ENCODE measurements at places on chromosomes 16 and 17. TPM values are rescaled to one million over a fixed set of nuclear protein-coding genes. Genes with fewer than 3 reads are reported as not detected.

DNA sequence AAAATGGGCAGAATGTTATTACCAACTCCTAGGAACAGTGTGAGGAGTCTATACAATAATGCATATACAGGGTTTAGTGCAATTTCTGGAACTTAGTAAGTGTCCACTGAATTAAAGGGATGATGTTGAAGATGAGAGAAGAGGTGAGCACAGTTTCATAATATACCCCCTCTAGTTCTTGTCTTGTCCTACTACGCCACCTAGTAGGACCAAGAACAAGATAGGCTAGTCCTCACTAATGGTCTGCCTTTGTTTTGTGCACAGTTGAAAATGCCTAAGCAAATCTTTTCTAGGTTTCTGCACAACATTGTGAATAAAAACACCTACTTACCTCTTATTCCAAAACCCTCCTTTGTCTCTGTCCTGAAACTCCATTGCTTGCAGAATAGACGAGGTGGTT is 670.2 kb downstream of the CDH8 start:
- H3K4me3 ChIP-seq, result no peak overlapping the region
- no peaks in the 10 kb centered on the region for H3K4me1 ChIP-seq
- peak; percentile 5 for DNase-seq
- H3K27me3 ChIP-seq, result no peaks in the 10 kb centered on the region
- H3K36me3 ChIP-seq, result no peaks in the 10 kb centered on the region
- no peak overlapping the region for H3K27ac ChIP-seq

GRCh38 chr17:81082177-81083073 is 47.5 kb downstream of the BAIAP2 start:
- no peaks in the 10 kb centered on the region for H3K36me3 ChIP-seq
- no peaks in the 10 kb centered on the region for H3K4me1 ChIP-seq
- no peak for DNase-seq
- no peak overlapping the region for H3K27ac ChIP-seq

GRCh38 chr16:70778901-70779309 is 22.1 kb downstream of the VAC14 start:
- peak overlapping the region; percentile 93 for H3K27ac ChIP-seq
- H3K4me1 ChIP-seq, result no peaks in the 10 kb centered on the region
- no peaks in the 10 kb centered on the region for H3K27me3 ChIP-seq
- peaks cover 13% of the 10 kb centered on the region for H3K36me3 ChIP-seq

DNA sequence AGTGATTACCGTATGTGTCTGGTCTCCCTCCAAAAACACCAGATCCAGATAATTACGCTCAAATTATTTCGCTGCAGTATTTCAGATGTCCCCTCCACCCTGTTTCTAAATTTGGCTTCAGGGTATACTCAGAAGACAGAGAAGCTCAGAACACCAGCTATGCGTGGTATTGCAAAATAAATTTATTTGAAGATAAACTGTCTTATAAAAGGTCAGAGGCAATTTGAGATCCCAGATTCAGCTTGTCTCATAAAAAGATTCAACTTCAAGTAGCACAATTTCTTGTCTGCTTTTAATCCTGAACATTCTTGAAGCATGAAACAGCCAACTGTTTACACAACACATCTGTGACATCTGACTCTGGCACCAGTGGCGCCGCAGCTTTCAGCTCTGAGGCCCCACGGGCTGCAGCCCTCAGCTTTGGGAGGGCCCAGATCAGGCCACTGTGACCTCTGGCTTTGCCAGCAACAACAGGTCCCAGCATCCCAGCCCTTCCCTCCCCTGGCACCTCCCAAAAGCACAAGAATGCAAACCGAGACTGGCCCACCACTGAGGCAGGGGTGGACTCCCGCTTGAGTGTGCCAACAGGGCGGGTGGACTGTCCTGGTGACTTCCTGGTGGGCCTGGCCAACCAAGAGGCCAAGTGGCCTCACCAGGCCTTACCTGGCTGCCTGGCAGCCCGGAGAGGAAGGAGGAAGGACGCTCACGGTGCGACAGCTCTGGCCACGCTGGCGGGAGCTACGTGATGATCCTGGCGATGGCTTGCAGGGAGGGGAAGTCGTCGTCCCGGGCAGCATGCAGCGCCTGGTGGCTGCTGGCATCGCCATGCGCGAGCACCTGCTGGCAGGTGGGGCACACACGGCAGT is 8.0 kb downstream of the SYNGR3 start:
- H3K4me3 ChIP-seq, result no peak overlapping the region
- DNase-seq, result no peak
- no peaks in the 10 kb centered on the region for H3K27me3 ChIP-seq
- H3K27ac ChIP-seq, result no peak overlapping the region

DNA sequence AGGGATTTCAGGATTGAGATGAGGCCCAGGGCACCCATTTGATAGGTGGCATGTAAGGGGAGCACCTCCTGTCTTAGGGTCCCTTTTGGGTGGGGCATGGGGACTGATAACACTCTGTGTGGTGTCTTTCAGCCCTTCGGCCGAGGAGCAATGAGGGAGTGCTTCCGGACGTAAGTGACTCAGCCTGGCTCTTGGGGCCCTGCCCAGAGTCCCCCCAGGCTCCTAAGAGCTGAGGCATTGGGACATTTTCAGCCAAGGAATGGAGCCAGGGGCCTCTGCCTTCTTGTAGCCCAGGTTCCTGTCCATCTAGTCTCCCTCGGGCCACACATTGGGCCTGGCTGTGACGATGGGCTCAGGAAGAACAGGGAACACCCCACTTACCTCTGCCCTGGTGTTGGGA is 44.4 kb downstream of the EEF2K start:
- H3K27ac ChIP-seq, result no peak overlapping the region
- H3K36me3 ChIP-seq, result peaks cover 5% of the 10 kb centered on the region
- no peak overlapping the region for H3K4me3 ChIP-seq
- H3K27me3 ChIP-seq, result no peaks in the 10 kb centered on the region

DNA sequence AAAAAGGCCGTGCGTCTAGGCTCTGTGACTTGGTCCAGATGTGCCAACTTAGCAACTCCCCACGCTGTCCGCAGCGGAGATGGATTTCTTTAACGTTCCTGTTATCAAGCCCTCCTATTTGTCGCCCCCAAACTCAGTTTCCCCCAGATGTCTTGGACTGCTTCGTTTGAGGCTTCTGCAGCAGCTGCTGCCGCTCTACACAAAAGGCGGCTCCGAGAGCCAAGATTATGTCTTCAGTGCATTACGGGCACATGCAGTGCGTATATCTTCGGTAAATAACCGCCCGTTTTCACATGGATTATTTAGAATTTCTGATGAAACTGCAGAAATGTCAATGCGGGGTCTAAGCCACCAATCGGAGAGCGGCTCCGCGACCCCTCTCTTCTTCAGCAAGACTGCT is 240.6 kb upstream of the ZFHX3 start:
- no peak overlapping the region for H3K4me3 ChIP-seq
- no peaks in the 10 kb centered on the region for H3K27me3 ChIP-seq
- H3K4me1 ChIP-seq, result no peaks in the 10 kb centered on the region
- no peaks in the 10 kb centered on the region for H3K36me3 ChIP-seq
- H3K27ac ChIP-seq, result no peak overlapping the region
- no peak for DNase-seq

- DNase-seq, result peak; percentile 83
- no peak overlapping the region for H3K4me3 ChIP-seq
- peak overlapping the region; percentile 60 for H3K27ac ChIP-seq
- no peaks in the 10 kb centered on the region for H3K27me3 ChIP-seq
- no peaks in the 10 kb centered on the region for H3K36me3 ChIP-seq
These were observed 114.9 kb downstream of the PRKCA start for GRCh38 chr17:66417300-66417719.

- no peaks in the 10 kb centered on the region for H3K27me3 ChIP-seq
- H3K36me3 ChIP-seq, result no peaks in the 10 kb centered on the region
- no peak overlapping the region for H3K4me3 ChIP-seq
- no peak overlapping the region for H3K27ac ChIP-seq
These were observed 5.5 kb downstream of the SPNS2 start for GRCh38 chr17:4504188-4504587.

DNA sequence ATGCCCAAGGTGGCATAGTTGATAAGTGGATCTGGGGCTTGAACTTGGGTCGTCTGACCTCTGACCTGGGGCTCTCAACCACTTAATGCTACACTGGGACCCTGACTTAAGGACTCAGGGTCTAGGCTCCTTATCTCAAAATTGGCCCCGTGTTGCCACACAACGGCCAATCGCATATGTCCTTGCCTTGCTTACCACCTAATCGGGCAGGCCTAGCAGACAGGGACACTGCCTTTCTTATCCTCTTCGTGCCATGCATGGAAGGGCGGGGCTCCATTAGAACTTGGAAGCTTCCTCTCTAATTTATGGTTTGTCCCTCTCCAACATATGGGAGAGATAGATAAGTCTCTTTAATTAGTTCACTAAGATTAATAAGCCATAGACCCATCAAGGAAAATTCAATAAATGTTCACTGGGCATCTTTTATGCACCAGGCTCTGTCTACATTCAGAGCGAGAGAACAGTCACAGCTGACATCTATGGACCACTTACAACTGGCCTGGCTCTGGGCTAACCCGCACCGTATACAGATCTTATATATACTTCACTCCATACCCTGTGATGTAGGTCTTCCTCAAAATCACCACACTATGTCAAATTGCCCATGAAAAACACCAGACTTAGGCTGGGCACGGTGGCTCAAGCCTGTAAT is 35.1 kb downstream of the CDH1 start:
- peaks cover 3% of the 10 kb centered on the region for H3K36me3 ChIP-seq
- no peak for DNase-seq
- H3K27ac ChIP-seq, result no peak overlapping the region
- H3K4me3 ChIP-seq, result no peak overlapping the region
- no peaks in the 10 kb centered on the region for H3K27me3 ChIP-seq
- H3K4me1 ChIP-seq, result 0 out of 2 replicates have a peak, but pooled peaks cover 7% of the 10 kb centered on the region

- H3K27ac ChIP-seq, result no peak overlapping the region
- H3K27me3 ChIP-seq, result peaks cover 2% of the 10 kb centered on the region
- no peak overlapping the region for H3K4me3 ChIP-seq
- no peak for DNase-seq
These were observed 562.2 kb upstream of the ZFHX3 start for GRCh38 chr16:73610160-73610559.

GRCh38 chr17:78853926-78854394 is 13.3 kb upstream of the USP36 start:
- H3K27ac ChIP-seq, result no peak overlapping the region
- no peaks in the 10 kb centered on the region for H3K27me3 ChIP-seq
- peaks cover 3% of the 10 kb centered on the region for H3K4me1 ChIP-seq
- no peak for DNase-seq

DNA sequence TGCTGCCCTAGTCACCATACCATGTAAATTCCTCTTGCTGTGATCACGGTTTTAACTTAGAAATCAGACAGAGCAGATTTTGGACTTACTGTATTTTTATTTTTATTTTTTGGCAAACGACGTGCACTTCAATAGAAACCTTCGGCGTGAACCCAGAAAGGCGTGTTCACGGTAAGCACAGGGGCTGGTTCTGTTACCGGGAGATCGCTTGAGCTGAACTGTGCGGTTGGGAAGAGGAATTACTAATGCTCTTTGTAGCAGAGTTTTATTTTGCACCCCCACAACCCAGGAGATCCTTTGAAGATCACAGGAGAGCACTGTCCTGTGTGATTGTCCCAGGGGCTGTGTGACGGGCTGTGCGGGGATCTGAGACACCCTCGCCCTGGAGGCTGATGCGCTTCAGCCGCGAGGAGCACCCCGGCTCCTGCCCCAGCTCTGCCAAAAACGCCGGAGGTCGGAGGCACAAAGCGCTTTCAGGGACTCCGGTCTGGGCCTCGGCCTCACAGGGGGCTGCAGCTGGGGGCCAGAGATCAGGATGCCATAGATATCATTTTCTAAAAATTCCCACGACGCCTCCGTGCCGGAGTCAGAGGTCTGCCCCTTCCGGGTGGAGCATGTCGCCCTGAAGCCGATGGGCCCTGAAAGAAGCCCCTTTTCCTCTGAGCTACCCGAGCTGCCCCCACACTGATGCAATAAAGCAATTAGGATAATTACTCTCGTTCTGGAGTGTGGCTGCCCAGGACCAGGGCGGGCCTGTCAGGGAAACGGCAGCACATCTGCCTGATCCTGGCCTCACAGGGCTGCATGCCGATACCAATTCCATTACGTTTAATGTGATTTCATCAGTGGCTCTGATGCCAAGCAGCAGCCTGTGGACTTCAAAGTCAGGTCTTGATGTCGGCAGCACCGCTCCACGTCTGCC is 71.8 kb downstream of the LMF1 start:
- no peak overlapping the region for H3K4me3 ChIP-seq
- DNase-seq, result no peak
- H3K27ac ChIP-seq, result no peak overlapping the region
- H3K36me3 ChIP-seq, result no peaks in the 10 kb centered on the region
- no peaks in the 10 kb centered on the region for H3K27me3 ChIP-seq
- H3K4me1 ChIP-seq, result no peaks in the 10 kb centered on the region

GRCh38 chr16:82585675-82586074 is 41.1 kb upstream of the CDH13 start:
- no peak for DNase-seq
- no peak overlapping the region for H3K27ac ChIP-seq
- H3K4me3 ChIP-seq, result no peak overlapping the region
- H3K4me1 ChIP-seq, result peaks cover 10% of the 10 kb centered on the region
- no peaks in the 10 kb centered on the region for H3K36me3 ChIP-seq
- no peaks in the 10 kb centered on the region for H3K27me3 ChIP-seq

- H3K27ac ChIP-seq, result no peak overlapping the region
- no peaks in the 10 kb centered on the region for H3K27me3 ChIP-seq
- no peak overlapping the region for H3K4me3 ChIP-seq
- H3K4me1 ChIP-seq, result no peaks in the 10 kb centered on the region
- DNase-seq, result no peak
These were observed 731.8 kb downstream of the CDH11 start for GRCh38 chr16:64390102-64390501.

GRCh38 chr17:79695293-79695790 is 35.4 kb upstream of the ENPP7 start:
- DNase-seq, result no peak
- no peak overlapping the region for H3K4me3 ChIP-seq

- H3K4me1 ChIP-seq, result peaks cover 8% of the 10 kb centered on the region
- no peaks in the 10 kb centered on the region for H3K27me3 ChIP-seq
- DNase-seq, result no peak
- no peak overlapping the region for H3K27ac ChIP-seq
These were observed 25.0 kb downstream of the HOXB1 start for GRCh38 chr17:48505788-48506187.

GRCh38 chr16:634051-634670 is 1.9 kb downstream of the METTL26 start:
- no peak overlapping the region for H3K27ac ChIP-seq
- H3K36me3 ChIP-seq, result no peaks in the 10 kb centered on the region
- DNase-seq, result no peak
- no peaks in the 10 kb centered on the region for H3K27me3 ChIP-seq
- H3K4me3 ChIP-seq, result no peak overlapping the region
- peaks cover 10% of the 10 kb centered on the region for H3K4me1 ChIP-seq

DNA sequence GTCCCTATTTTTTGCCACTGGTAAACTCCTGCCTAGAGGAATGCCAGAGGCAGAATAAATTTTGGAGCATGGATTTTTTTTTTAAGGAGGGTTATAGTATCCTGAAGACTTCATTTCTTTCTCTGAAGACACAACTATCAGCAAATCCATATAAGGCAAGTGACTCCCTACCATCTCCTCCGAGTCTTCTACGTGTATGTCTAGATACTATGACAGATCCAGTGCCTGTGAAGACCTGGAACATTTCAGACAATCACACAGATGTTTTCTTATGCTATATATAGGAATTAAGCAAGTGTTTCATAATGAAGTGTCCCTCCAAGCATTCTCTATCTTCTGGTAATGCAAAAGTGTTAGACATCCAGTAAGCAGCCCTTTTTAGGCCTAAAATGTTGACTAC is 255.5 kb upstream of the TBX2 start:
- H3K4me1 ChIP-seq, result no peaks in the 10 kb centered on the region
- no peak overlapping the region for H3K27ac ChIP-seq
- no peak for DNase-seq
- no peak overlapping the region for H3K4me3 ChIP-seq
- H3K36me3 ChIP-seq, result no peaks in the 10 kb centered on the region
- H3K27me3 ChIP-seq, result no peaks in the 10 kb centered on the region

The MT1M gene
- not detected for total RNA-seq

The MMP2 gene
- 0.14 TPM for total RNA-seq

The KLHL10 gene
- total RNA-seq, result not detected

The LGALS9B gene
- not detected for total RNA-seq
